NCI-H524 (cell line): ENCODE measurements at places on chromosomes 7 and 10.

DNA sequence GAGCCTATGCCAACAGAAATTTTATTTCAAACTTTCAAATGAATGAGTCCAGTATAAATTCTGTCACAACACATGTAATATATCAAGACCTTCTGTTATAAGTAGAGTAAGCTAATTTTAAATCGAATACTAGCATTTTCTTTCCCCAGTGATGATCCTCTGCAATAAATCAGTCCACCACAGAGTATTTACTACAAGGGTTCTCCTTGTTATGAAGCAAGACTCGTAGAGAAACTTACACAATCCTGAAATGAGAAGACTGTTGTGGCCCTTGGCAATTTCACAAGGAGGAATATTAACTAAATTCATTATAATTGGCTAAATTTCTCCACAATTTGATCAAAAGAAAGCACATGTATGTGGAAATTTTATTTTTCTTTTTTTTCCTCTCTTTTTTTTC is 312.4 kb upstream of the DGKB start:
- no peak for DNase-seq

DNA sequence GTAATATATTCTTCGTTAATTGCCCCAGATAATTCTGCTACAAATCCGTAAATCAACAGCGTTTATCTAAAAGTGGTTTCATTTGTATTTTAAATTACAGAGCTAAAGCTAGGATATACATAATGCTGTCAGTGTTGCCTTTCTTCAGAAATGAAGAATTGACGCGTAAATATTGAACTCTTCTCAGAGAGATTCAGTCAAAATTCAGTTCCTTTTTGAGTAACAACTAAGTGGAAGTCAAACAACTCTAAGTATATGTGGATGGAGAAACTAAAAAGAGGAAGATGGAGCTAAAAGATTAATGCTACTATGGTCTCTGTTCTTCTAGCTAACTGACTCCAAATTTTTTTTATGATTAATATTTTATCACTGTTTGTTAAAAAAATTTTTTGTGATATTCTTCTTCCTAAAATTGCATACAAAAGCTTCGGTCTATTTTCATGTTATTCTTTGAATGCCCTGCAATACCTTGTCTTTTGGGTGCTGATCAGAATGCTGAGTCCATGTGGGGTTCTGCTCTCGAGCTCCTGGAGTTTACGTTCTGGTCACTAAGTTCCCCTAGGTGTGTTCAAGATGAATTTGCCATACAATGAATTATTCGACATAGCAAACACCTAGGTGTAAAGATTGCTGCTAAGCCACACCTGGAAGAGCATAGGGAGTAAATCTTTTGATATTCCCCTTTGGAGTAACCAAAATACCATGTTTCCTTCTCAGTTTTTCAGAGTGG is 20.7 kb downstream of the MDFIC start:
- DNase-seq: no peak

GRCh38 chr7:157462840-157463239 is 126.0 kb downstream of the DNAJB6 start:
- no peak for DNase-seq

- no peak for DNase-seq
Measured at GRCh38 chr7:151924001-151924400, 32.2 kb upstream of the GALNTL5 start.

GRCh38 chr7:137454246-137454724 is 110.8 kb upstream of the PTN start:
- DNase-seq: peak; percentile 54

- peak; percentile 62 for DNase-seq
Measured at GRCh38 chr7:121397361-121397760, 1.3 kb upstream of the FAM3C start.

GRCh38 chr7:93442478-93443224 is 131.9 kb downstream of the CALCR start:
- DNase-seq: peak; percentile 23
